NCI-H1436 treated with DMSO at 0.1 percent for 48 hours (cell line): ENCODE measurements at places on chromosomes 13 and 19.

- DNase-seq = no peak
Measured at GRCh38 chr13:91181892-91182291, 165.6 kb upstream of the MIR17HG start.

DNA sequence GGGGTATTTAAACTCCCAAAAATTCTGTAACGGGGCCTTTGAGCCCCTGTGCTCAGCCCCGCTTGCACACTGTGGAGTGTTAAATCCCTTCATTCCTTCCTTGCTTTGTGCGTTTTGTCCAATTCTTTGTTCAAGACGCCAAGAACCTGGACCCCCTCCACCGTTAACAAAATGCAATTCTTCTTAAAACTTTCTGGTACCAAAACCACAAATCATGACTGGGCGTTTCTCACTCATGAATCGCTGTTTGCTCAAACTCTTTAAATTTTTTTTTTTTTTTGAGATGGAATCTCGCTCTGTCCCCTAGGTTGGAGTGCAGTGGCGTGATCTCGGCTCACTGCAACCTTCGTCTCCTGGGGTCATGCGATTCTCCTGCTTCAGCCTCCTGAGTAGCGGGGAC lies 881 bp downstream of the ZNF20 start:
- no peak for DNase-seq

- no peak for DNase-seq
Measured at GRCh38 chr13:27952876-27953675, 16.0 kb downstream of the CDX2 start.

DNA sequence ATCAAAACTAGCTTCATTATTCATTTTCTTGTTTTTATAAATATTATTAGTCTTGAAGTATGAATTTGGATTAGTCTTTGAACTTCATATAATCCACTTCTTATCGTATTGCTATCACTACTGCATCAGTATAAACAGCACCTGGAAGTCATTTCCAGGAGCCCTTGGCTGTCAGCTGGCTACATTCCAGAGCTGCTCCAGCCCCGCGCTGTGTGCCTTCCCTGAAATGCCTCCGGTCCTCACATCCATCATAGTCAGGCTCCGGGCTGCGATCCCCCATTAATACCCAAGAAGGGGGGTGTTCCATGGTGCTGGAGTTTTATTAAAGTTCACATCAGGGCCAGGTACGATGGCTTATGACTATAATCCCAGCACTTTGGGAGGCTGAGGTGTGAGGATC lies 124.3 kb upstream of the GJB6 start:
- DNase-seq = no peak

DNA sequence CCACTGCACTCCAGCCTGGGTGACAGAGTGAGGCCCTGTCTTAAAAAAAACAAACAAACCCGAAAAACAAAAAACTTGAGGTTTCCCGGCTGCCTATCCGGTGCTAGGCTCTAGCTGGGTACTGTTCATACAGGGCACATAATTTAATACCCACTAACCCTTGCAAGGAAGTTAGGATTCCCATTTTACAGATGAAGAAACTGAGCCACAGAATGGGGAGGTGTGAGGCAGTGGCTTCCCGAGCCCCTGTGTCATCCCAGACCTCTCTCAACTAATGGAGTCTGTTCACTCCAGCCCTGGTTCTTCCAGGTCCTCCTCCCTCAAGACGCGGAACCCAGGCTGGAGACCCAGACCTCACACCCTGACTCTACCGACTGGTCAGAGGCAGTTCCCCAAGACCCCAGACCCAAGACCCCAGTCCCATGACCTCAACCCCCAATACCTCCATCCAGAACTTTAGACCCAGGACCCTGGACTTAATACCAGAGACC lies 576 bp downstream of the APBA3 start:
- DNase-seq = no peak

DNA sequence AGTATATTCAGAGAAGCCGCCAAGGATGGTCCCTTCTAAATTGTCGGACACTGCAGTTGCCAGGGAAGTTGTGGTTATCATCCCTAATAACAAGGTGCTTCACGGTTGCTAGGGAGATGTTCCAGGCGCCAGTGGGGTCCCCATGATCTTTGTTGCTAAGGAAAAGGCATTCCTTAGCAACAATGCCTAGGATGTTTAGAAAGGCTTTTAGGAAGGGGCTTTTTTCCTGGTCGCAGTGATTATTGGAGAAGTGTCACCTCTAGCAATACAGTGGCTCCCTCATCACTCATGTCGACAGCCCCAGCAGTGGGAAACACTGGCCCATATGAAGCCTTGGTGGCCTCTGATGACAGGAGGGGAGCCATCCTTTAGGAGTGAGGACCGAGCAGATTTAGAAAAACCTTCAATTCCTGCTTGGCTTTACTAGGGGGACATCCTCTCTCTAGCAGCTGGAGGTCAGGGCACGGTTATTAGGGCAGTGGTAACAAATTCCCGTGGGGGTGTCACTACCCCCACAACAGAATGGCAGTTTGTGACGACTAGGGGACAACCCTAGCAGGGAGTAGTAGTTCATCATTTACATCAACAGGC lies 6.4 kb upstream of the TMC4 start:
- no peak for DNase-seq

GRCh38 chr19:11530432-11530831 lies 1.5 kb upstream of the ECSIT start:
- peak; percentile 83 for DNase-seq

- DNase-seq = no peak
Measured at GRCh38 chr13:34779171-34779570, 162.9 kb upstream of the NBEA start.

DNA sequence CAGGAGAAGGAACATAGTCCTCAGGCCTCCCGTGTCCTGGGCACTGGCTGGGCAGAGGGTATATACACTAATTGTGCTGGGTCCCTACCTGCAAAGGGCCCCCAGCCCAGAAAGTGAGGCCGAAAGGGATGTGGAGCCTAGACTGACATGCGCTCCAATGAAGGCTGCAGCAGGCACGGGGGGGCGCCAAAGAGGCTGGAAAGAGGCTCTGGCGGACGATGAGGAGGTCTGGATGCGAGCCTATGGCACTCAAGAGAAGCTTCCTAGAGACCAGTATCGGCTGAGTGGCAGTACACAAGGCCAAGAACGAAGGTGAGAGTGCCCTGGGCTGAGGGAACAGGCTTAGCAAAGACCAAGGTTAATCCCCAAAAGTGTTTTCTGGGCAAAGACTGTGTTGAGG lies 16.6 kb downstream of the VRK3 start:
- no peak for DNase-seq

- DNase-seq = no peak
Measured at GRCh38 chr13:110549795-110550160, 11.7 kb downstream of the RAB20 start.

DNA sequence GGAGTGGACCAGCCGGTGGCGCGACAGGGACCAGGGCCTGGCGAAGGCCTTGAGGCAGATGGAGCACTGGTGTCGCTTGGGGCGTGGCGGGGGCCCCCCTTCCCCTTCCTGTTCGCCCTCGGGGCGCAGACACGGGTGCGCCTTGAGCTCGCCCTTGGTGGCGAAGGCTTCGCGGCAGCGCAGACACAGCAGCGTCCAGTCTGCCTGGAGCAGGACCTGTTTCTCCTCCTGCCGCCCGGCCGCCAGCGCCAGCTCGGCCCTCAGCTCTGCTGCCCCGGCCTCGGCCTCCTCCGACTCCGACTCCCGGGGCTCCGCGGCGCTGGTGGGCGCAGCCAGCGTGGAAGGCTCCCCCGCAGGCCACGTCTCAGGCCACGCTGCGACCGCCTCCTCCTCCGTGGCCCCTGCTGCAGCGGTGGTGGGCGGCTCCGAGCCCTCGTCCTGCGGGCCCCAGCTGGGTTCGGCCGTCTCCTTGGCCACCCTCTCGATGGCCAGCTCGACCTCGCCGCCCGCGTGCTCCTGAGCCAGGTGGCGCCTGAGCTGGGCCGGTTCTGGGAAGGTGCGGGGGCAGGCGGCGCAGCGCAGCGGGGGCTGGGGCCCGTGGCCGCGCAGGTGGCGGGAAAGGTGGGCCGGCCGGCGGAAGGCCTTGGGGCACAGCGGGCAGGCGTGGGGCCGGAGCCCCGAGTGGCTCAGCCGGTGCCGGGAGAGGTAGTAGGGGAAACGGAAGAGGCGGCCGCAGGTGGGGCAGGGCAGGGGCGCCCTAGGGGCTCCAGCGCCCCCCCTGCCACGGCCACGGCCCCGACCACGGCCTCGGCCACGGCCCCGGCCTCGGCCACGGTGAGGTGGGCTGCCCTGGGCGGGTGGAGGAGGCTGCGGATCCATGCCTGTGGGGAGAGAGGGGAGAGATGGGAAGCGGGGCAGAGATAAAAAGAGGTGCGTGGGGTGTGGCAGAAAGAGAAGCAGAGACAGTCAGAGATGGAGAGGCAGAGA lies 1.6 kb downstream of the ZNF579 start:
- no peak for DNase-seq

DNA sequence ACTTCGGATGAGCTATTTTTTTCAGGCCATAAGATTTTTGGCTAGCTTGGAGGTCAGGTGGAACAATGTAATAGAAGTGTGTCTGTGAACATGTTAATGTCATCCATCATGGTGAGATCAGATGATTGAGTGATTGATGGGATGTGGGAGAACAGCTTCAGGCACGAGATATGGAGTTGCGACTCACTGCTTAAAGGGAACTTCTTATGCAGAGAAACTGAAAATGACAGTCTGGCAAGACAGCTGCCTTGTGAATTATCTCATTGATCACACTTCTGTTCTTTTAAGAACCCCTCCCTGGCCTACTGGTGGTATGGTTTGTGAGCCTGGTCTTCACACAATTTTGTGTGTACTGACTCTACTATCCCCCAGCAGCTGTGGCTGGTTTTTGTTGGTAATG lies 96.0 kb downstream of the OLFM4 start:
- no peak for DNase-seq

GRCh38 chr19:30670562-30671366 lies 298.6 kb downstream of the ZNF536 start:
- DNase-seq = no peak

DNA sequence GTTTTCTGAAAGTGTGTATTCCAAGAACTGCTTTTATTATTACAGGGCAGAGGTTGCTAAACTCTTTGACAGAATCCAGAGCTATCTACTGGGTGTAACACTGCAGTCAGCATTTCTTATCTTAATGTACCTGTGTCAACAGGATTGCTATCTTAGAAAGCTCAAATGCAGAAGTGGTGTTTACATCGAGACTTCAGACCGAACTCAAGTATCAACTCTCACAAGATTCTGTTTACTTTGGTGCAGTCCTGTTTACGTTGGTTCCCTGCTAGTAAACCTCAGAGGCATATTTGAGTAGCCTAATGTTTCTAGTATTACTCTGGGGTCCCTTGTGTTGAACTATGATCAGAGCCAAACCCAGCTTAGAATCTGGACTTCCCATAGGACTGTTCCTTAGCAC lies 20.5 kb downstream of the SLC15A1 start:
- DNase-seq = no peak

DNA sequence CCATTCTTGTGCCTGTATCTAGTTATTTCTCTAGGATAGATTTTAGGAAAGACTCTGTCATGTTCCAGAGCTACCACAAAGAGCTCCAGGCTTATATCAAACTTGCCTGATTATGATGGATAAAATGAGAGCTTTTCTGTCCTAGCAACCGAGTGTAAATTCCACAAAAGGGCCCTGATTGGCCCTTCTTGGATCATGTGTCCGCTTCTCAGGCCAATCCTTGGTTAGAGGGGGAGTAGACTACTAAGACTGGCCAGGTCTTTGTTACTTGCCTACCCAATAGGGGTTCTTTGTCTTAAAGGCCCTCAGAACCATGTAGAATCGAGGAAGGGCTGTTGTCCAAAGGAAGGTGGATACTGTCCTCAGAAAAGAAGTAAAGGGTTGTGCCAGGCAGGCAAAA lies 2.4 kb downstream of the DHX34 start:
- no peak for DNase-seq

DNA sequence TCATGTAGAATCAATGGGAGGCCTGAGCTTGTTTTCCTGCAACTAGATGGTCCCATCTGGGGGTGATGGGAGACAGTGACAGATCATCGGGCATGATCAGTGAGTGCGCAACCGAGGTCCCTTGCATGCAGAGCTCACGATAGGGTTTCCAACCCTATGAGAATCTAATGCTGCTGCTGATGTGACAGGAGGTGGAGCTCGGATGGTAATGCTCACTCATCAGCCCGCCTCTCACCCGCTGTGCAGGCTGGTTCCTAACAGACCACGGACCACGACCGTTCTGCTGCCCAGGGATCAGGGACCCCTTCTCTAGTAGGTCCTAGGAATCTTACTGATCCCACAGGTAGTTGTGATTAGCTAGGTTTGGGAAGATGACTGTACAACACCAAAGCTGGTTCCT lies 23.5 kb upstream of the GARRE1 start:
- DNase-seq = no peak

DNA sequence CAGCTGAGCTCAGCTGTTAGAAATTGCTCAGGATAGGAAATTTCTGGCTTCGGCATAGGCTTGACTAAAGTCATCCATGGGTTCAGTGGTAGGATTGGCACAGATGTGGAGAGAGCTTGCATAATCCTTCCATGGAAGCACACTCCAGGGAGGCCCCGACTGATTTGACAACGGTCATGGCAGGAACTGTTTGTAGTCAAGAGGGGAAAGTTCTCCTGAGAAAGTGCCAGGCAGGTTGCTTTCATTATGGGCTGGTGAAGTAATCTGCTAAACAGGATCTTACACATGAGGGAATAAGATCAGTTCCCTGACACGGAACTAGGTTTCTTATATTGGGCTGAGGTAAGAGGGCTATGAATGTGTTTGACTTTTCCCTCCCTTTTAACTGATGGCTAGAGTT lies 120.1 kb downstream of the RGCC start:
- no peak for DNase-seq

GRCh38 chr19:5972355-5972731 lies 5.6 kb downstream of the RANBP3 start:
- DNase-seq = no peak

DNA sequence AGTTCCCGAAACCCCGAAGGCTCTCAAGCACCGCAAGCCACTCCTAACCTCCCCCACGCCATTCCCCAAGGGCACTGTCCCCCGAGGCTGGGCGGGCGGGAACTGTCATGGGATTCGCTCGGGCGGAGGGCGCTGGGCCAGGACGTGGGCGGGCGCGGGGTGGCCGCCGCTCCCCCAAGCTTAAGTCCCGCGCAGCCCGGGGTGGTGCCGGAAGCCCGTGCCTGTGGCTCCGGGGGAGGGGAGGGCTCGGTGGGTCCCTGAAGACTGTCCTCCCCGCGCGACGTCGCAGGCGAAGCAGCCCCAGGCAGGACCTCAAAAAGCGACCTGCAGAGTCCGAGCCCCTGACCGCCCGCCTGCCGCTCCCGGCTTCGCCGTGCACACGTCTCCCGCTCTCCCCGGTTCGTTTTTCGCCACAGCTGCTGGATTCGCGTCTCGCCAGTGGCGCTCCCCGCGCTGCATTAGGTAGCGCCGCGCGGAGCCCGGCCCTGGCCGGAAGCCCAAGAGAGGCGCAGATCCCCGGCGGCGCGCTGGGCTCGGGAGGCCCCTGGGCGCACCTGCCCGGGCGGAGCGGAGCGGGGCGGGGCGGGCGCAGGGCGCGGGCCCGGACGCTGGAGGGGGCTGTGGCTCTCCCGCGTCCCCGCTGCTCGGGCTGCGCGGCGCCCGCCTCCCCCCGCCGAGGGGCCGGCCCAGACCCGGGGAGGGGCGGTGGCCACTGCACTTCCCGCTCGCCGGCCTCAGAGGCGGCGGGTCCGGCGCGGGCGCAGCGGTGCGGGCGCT lies at the start of gene FARP1:
TSS of gene FARP1 (plus strand) at position 715 of the 777 bp plus-strand sequence. CDS start 70,149 bp downstream, outside the sequence.
- DNase-seq = no peak
